HFF-Myc (cell line): ENCODE measurements at places on chromosomes 6 and 20.

DNA sequence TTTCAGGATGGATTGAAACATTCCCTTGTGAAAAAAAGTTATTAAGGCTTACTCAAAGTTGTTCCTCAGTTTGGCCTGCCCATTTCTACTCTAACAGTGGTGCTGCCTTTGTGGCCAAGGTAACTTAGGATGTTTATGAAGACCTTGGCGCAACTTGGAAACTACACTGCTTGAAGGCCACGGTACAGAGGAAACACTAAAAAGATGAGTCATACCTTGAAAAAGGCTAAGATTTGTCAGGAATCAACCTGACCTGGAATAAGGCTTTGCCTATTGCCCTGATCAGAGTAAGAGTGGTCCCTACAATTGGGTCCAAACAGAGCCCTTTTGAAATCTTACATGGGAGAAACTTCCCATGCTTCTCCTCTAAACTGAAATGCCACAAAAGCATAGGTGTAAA is 119.9 kb upstream of the MOCS1 start:
- no peak for DNase-seq

DNA sequence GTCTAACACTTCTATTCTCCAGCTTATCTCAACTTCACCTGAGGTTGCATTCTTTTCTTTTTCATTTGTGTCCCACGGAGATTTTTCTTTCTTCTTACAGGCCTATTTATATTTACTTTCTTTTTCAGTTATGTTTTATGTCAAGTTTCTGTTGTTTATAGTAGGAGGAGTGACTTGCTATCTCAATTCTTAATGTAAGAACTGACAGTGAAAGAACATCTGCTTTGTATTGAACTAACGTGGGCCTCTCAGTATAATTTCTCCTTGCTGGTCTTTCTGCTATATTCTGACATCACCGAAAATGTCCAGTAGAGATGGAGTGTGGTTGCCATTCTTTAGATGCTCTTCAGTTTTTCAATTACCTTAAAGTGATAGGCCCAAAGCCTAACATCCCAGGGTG is 521.7 kb downstream of the EPM2A start:
- DNase-seq: no peak

DNA sequence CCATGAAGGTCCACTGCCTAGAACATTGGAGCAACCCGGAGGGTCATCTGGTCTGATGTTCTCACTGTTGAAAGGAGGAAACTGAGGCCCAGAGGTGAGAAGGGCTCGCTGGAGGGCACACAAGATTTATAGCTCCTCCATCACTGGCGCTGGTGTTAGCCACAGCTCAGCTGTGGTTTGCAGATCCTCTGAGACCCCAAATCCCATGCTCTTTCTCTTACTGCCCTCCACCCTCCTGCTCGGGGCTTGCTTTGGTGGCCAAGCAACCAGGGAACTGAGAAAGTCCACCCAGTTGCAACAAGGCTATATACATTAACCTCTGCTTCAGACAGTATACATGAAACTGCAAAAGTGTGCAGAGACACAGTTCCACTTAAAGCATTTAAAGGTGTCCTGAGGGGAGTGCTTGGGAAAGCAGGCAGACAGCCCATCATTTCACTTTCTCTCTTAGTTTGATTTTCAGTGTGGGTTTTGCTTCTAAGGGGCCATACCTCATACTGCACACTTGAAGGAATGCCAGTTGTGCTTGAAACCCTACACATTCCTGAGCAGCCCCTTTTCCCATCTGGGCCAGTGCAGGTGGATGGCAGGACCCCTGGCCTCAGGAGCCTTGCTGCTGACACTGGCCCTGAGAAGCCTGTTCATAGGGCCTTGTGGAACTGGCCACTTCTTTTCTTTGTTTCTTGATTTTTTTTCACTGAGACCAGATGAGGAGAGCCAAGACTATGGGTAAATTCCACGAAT is 347.6 kb downstream of the CDC5L start:
- DNase-seq: no peak

GRCh38 chr6:32867022-32867477 is 13.1 kb downstream of the PSMB9 start:
- DNase-seq: no peak

DNA sequence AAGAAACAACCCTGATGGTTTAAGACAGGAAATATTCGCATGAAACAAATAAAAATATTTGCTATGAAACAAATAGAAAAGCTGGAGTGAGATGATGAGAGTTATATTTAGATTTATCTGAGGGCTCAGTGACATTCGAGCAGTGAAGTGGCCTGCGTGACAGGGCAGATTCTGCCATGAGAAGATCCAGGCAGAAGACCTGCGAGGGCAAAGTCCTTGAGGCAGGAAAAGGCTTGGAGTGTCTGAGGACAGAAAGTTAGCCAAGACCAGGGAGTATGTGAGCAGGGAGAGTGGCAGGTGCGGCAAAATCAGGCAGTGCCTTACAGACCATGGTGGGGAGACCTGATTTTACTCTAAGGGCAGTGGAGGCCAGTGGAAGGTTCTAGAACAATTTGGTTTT is 66.9 kb upstream of the RIN2 start:
- DNase-seq: no peak
